ENCODE measurements at places on chromosomes 11 and 22. TPM values are rescaled to one million over a fixed set of nuclear protein-coding genes. Genes with fewer than 3 reads are reported as not detected.

DNA sequence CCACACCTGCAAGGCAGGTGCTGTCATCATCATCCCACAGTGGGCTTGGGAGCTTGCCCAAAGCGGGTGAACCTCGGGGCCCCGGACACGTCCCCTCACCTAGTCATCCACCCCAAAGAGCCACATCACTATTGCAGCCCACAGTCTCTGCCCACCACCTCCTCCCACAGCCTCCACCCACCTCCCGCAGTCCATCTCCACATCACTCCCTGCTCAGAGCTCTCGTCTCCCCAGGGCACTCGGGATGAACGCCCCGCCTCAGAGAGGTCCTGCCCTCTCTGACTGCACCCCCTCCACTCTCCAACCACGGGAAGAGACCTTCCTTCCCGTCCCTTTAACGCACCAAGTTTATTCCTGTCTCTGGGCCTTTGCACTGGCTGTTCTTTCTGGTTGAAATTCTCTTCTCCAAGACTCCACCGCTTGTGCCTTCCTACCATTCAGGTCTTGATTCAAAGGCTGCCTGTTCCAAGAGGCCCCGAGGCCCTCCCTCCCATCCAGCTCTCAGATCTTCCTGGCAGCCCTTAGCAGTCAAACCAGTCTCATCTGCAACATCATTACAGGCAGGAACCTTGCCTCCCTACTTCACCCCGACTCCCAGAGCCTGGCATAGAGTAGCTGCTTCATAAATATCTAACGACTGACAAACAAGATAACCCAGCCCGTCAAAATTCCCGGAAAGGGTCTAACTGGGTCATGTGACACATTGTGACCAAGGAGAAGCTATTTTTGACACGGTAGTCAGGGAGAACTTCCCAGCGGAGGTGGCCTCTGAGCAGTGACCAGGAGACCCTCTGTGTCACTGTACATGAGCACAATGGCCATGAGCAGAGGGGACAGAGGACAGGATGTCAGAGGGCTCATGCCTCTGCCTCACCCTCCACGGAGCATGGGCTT, 11.1 kb downstream of the KCNJ4 start:
- no peaks in the 10 kb centered on the region for H3K27me3 ChIP-seq
- peaks cover 9% of the 10 kb centered on the region for H3K4me1 ChIP-seq
- no peak for DNase-seq
- no peak overlapping the region for H3K27ac ChIP-seq
- H3K36me3 ChIP-seq: no peaks in the 10 kb centered on the region

DNA sequence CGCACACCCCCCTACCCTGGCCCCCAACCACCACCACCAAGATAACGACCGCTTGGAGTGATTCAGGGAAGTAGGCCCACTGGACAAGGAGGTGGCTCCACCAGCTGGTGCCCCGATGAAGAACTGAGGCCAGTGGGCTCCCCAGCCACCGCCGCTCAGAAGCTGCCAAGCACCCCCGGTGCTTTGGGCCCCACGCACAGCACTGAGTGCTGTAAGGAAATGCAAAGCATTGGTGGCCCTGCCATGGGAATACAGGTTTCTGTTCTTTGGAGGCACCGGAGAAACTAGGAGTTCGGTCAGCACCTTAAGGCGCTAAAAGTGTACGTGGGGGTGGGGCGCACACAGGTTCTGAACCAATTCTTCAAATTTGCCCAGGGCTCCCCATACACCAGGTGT, 664 bp upstream of the PRSS23 start:
- H3K36me3 ChIP-seq: no peaks in the 10 kb centered on the region
- no peaks in the 10 kb centered on the region for H3K27me3 ChIP-seq
- peak; percentile 41 for DNase-seq
- H3K4me3 ChIP-seq: peak overlapping the region; percentile 79

GRCh38 chr11:76510060-76511047, 65.5 kb downstream of the EMSY start:
- no peak for DNase-seq
- peak overlapping the region; percentile 48 for H3K27ac ChIP-seq
- no peaks in the 10 kb centered on the region for H3K27me3 ChIP-seq
- H3K36me3 ChIP-seq: peaks cover 2% of the 10 kb centered on the region

DNA sequence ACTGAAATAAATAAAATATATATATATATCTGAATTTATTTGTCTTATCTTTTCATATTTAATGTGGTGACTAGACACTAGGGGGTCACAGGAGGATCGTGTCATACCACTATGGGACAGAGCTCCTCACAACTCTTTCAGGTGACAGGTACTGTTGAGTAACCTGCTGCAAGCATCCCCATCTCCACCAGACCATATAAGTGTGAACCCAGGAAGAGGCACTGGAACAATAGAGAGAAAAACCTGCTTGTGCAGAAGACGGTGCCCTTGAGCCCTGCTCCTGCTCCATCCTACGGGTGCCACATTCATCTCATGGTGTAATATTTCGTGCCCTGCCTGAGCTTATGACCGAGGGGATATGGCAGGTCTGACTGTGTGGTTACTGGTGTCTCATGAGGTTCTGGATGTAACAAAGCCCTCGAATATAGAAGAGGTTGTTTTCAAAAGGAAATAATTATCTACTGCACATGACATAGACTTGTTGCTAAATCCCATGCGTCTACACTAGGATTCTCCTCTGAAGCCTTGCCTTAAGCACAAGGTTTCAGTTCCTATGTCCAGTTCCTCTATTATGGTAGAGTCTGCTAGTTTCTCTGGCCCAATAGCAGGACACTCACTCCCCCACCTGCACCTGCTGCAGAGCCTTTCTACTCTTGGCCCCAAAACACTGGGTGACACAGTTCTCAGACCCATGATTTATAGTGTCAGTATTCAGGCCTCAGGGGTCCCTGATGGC, 70.4 kb downstream of the GGTLC2 start:
- H3K27ac ChIP-seq: no peak overlapping the region
- H3K4me1 ChIP-seq: no peaks in the 10 kb centered on the region
- no peak overlapping the region for H3K4me3 ChIP-seq

Gene TRIM5
- polyA plus RNA-seq: 19.9 TPM

- no peak overlapping the region for H3K4me3 ChIP-seq
- H3K4me1 ChIP-seq: peaks cover 37% of the 10 kb centered on the region
Observed at GRCh38 chr11:44032299-44033085, 15.3 kb upstream of the ACCSL start.

Gene SEPTIN5
- 260 TPM for polyA plus RNA-seq

- no peaks in the 10 kb centered on the region for H3K36me3 ChIP-seq
- peaks cover 3% of the 10 kb centered on the region for H3K4me1 ChIP-seq
- H3K27me3 ChIP-seq: no peaks in the 10 kb centered on the region
- H3K27ac ChIP-seq: no peak overlapping the region
Observed at GRCh38 chr11:93547773-93548172, 4.6 kb upstream of the SMCO4 start.

Gene RFPL1
- polyA plus RNA-seq: 0.32 TPM

All from cardiac muscle cell (in vitro differentiated cells and primary cell).